ENCODE measurements at places on chromosomes 3 and 15.

GRCh38 chr15:44295750-44296431 lies 7.4 kb downstream of the GOLM2 start:
- DNase-seq, result no peak

GRCh38 chr3:173911446-173911845 lies 513.9 kb downstream of the NLGN1 start:
- DNase-seq, result no peak

GRCh38 chr15:91516866-91517265 lies 336.6 kb upstream of the SLCO3A1 start:
- no peak for DNase-seq

DNA sequence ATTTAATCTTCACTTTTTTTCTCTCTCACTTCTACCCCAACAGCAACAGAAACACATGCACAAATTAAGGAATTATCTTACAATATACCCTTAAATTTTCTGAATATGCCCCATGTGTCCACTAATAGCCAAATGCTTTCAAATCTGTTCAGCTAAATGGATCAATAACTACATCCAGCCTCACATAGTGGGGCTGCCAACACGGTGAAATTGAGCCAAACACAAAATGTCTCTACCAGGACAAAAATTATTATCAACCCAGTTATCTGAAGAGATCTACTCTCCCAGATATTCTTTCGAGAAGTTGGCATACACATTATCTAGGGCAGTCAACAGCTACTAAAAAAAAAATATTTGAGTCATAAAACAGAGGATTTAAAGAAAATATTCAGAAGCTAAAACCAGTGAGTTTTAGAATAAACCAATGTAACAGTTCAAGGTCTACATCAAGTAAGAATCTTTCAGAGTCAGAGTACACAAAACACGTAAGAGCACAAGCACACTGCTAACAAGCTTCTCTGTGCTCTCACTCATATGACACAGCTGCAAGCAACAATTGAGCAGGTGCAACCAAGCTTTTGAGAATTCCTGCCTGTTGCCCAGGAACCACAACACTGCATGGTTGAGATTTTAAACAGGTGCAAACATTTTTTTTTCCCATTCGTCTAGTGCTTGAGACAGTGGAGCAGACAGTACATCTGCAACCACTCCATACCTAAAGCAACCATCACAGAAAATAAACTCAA lies 247.7 kb downstream of the ZBTB20 start:
- peak; percentile 52 for DNase-seq

DNA sequence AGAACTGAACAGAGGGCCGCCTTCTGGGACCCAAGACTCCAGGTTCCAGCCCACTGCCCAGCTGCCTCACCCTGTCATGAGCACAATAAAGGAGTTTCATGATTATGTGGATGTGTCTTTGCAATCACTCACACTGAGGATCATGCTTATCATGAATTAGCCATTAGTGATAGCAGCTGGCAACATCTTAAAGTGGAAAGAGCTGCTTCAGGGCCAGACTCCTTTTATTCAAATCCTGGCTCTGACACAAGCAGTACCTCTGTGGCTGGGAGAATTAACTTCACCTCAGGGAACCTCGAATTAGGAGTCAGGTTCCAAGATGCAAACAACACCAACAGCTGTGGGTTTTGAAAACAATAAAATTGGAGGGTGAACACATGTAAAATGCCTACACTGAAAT lies 6.6 kb upstream of the SCAP start:
- DNase-seq, result no peak

DNA sequence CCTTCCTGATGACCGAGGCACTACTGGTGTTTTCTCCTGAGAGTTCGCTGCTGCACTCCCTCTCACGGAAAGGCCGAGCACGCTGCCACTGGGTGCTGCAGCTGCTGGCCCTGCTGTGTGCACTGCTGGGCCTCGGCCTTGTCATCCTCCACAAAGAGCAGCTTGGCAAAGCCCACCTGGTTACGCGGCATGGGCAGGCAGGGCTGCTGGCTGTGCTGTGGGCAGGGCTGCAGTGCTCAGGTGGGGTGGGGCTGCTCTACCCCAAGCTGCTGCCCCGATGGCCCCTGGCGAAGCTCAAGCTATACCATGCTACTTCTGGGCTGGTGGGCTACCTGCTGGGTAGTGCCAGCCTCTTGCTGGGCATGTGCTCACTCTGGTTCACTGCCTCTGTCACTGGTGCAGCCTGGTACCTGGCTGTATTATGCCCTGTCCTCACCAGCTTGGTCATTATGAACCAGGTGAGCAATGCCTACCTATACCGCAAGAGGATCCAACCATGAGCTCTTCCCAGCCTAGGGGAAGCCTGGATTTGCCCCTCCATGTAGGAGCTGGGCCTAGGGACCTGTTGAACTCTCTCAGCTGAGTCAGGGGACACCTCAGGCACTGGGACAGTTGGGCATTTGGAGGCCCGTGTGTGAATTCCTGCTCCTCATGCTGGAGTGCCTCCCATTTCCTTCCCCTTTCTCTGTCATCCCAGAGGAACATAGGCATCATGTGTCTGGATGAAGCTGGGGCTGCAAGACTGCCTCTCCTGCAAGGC lies 2.8 kb downstream of the CYB561D2 start:
- no peak for DNase-seq

- no peak for DNase-seq
Measured at GRCh38 chr3:49780080-49780974, 6.0 kb downstream of the IP6K1 start.

- no peak for DNase-seq
Measured at GRCh38 chr15:34084086-34084485, 17.6 kb downstream of the EMC7 start.

DNA sequence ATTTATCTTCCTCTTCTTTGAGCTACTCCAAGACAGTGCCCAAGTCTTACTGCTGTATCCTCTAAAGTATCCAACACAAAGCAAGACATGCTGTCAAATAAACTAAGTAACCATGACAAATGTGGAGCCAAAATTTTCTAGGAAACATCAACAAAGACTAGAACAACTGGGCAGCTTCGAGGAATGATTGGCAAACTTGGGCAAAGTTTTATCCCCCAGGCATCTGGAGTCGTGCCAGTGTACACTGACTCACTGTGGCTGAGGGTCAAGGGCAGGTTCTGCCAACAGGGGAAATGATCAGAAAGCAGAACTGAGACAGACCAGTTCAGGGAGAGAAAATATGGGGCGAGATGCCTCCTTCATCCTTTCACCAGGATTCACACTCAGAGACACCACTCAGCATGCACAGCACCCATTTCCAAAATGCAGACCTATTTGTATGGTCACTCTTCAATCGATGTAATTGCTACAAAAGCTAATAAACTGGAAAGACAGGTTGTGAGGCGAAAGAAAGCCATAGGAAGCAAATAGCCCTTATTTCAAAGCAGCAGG lies 65.8 kb downstream of the MB21D2 start:
- peak; percentile 26 for DNase-seq

DNA sequence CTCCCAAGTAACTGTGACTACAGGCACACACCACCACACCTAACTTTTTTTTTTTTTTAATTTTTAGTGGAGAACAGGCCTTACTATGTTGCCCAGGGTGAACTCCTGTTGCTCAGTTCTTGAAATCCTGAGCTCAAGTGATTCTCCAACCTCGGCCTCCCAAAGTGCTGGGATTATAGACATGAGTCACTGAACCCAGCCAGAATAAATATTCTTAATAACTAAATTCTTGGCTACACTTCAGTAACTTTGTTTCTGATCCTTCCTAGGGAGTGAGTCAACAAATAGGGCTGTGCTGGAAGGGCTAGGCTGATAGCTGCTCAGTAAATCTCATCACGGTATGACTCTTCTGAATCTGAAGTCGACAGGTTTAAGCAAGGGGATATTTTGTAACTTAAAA lies 56.6 kb downstream of the P3H2 start:
- DNase-seq, result no peak

DNA sequence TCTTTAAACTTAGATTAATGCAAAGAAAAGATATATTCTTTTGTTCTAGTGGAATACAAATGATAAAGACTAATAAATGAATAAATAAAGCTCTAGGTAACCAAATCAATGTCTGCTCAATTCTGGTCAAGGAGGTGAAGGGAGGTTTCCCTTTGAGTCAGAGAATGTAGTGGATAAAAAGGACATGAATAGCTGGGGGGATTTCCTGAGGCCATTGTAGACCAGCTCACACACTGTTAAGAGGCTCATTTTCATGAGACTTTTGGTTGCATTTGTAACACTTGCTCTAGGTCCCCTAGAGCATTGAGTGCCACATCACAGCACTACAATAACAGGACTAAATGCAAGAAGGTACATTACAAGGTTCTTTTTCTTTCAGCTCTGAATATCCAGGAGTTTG lies 170.7 kb downstream of the TIGIT start:
- no peak for DNase-seq

All from KG1 (cell line).